ENCODE measurements at places on chromosomes 11 and 22.

DNA sequence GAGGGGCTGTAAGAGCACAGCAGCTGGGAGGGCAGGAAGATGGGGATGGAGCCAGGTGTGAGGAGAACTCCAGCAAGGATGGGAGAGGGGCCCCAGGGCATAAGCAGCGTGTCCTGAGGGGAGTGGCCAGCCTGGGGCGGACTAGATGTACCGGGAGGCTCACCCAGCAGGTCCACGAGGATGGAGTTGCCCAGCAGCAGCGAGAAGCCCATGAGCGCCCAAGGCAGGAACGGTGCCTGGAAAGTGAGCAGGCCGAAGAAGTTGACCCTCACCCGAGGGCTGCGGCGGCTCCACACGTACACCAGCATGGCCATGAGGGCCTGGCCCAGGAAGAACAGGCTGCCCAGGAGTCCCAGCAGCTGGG lies 1.3 kb downstream of the DERL3 start:
- DNase-seq, result no peak

- no peak for DNase-seq
Observed at GRCh38 chr22:48739348-48740085, 1088.2 kb downstream of the BRD1 start.

- no peak for DNase-seq
Observed at GRCh38 chr11:17508306-17508705, 31.7 kb upstream of the ABCC8 start.

- DNase-seq, result no peak
Observed at GRCh38 chr11:30552839-30553238, 33.3 kb downstream of the MPPED2 start.

GRCh38 chr22:23467721-23468294 lies 112.3 kb downstream of the IGLL1 start:
- no peak for DNase-seq

GRCh38 chr11:13104619-13105236 lies 95.6 kb downstream of the RASSF10 start:
- no peak for DNase-seq

GRCh38 chr11:117232911-117233409 lies 489 bp downstream of the RNF214 start:
- DNase-seq, result no peak

GRCh38 chr11:1350086-1350725 lies 39.5 kb upstream of the BRSK2 start:
- DNase-seq, result no peak

DNA sequence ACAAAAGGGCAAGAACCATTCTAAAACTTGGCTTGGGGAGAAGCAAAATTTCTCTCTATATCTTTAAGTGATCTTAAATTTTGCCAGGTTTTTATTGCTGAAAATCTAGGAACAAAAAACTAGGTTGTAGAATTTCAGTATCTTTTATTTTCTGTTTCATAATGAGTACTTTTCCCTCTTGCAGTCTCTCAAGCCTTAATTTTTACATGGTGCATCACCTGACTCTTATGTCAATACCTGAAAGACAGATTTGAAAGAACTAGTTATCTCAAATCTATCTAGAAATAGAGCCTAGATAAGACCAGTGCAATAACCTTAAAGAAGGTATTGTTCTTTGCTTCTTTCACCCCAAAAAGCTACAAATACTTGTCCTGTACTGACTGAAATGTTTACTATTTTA lies 122.1 kb downstream of the TRIM44 start:
- no peak for DNase-seq

DNA sequence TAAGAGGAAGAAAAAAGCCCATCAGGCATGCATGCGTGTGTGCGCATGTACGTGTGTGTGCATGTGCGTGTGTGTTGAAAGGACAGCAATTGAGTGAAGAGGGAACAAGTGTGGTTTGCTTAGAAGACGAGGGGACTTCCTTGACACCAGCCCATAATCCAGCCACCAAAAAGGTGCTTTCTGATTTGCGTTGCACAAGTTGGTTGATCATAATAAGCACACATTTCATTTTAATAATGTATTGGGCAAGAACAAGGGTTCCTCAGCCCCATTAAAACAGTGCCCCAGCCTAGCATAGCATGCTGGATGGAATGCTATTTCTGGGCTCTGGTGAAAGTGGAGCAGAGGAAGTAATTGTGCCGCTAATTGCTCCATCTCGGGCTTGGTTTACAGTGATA lies 493.2 kb downstream of the MIAT start:
- no peak for DNase-seq

GRCh38 chr22:41091132-41092022 lies 1.0 kb upstream of the EP300 start:
- peak; percentile 95 for DNase-seq

GRCh38 chr11:68137833-68138232 lies 16.6 kb upstream of the CHKA start:
- no peak for DNase-seq

GRCh38 chr11:83823461-83824025 lies 537.4 kb upstream of the CCDC90B start:
- no peak for DNase-seq

DNA sequence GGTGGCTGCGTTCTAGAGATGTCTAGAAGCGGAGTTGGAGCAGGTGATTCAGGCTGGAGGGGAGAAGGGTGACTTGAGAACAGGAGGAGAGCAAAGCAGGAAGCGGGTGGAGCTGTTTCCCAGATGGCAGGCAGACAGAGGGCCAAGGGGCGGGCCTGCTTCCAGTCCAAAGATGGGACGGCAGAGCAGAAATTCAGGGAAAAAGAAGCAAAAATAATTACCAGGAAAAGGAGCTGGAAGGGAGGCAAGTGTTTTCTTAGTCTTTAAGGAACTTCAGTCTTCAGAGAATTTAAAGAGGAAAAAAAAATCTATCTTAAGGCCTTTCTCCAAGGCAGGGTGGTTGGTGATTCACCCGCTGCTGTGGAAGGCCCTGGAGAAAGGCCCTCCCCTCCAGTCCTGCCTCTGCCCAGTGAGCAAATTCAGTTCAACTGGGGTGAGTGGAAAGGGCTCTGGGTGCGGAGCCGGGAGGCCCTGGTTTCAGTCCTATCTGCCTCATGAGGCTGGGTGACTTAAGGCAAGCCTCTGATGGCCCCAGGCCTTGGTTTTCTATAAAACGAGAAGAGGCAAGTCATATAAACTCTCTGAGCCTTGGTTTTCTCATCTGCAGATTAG lies 4.5 kb upstream of the CREB3L1 start:
- no peak for DNase-seq

DNA sequence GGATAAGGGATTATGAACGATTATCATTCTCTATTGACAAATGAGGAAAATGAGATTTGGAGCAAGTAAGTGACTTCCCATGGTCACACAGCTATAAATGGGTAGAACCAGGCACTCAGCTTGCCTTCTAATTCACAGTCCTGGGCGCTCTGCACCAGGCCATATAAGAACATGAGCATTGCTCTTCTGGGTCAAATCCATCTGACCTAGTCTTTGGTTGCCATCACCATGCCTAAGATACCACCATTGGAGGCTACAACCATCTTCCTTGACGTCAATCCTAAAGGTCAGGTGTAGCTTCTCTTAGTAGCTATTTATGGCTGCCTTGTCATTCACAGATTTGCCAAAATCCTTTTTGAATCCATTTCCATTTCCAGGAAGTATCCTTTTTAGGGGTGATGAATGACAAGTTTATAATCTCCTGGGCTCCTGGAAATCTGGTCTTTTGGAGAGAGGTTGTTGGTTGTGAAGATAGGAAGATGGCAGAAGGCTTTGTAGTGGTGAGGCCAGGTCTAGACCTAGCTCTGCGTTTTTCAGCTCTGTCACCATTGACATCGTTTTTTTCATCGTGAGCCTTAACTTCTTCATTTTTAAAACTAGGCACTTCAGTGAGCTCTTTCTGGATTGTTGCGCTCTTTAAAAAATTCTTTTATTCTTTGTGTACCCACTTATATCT lies 11.1 kb downstream of the ZBTB16 start:
- DNase-seq, result no peak

DNA sequence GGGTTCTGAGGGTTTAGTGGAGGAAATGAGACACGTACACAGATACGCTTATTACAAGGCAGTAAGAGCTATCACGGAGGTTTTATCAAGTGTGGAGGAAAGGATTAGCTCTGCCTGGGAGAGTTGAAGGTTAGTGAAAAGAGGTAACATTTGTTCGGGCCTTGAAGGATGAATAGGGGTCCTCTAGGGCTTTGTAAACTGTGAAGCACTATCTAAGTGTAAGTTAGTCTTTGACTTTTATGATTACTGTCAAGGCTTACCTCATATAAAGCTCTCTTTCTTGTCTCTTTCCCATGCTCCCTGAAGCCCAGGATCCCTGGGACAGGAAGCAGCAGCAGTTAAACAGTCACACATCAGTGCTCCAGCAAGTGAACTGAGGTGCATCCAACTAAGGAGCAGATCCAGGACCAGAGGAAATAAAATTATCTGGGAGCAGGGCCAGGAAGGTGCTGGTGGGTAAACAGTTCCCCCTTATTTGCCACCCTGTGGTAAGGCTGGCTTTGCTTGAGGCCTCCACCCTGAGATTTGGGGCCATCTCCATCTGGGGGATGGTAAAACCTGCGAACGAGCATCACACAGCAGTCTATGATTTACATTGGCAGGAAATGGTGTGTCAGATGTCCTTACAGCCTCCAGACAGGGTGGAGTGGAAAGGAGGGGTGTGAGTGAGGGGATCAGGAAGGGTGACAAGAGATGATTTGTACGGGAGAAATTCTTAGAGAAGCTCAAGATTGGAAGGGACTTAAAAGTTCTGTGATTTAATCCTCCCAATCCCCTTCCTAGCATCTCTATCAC lies 27.2 kb downstream of the GVQW3 start:
- DNase-seq, result no peak

GRCh38 chr11:95212609-95213008 lies 18.4 kb downstream of the SESN3 start:
- no peak for DNase-seq

GRCh38 chr11:116826751-116827431 lies 2.8 kb upstream of the APOC3 start:
- DNase-seq, result no peak

- DNase-seq, result no peak
Observed at GRCh38 chr22:20663137-20663828, 110.6 kb upstream of the SERPIND1 start.

DNA sequence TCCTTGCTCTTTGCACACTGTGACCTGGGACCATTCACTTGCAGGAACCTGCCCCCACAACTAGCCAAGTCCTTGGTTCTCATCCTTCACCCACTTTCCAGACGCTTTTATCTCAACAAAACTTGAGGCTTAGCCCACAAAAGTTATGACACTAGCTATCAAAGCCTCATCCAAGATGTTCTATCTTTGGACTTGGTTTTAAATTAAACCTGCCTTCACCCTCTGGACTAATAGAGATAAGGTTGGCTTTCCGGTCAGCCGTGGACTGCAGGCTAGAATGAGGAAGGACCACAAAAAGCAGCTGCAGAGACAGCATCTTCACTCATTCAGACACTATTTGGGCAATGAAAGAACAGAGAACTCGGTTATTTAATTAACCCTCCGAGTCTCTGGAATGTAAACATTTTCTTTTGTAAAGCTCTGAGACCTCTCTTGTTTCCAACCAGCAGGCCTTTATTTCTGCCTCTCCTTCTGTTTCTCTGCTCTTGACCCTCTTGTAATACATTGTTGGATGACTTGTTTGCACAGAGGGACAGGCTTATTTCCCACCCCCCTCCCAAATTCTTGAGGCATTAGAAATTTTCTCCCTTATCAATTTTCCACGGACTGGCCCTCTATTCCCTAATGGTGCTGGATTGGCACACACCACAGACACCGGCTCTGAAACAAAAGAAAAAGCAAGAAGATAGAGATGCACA lies 41.4 kb downstream of the ARL14EP start:
- DNase-seq, result no peak

DNA sequence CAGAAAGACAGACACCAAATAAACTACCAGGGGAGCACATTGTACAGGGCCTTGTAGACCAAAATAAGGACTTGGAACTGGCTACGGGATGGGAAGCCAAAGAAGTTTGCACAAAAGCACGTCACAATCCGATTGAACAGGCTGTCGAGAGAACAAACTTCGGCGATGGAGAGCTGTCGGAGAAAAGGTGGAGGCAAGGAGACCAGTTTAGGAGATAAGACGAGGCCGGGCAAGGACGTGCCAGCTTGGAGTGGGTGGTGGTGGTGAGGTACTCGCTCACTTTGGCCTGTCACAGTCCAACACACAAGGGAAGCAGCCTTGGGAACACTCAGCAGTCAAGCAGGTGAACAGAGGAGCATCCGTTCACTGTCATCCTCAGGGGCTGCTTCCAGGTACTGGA lies 19.0 kb downstream of the APOL5 start:
- no peak for DNase-seq

DNA sequence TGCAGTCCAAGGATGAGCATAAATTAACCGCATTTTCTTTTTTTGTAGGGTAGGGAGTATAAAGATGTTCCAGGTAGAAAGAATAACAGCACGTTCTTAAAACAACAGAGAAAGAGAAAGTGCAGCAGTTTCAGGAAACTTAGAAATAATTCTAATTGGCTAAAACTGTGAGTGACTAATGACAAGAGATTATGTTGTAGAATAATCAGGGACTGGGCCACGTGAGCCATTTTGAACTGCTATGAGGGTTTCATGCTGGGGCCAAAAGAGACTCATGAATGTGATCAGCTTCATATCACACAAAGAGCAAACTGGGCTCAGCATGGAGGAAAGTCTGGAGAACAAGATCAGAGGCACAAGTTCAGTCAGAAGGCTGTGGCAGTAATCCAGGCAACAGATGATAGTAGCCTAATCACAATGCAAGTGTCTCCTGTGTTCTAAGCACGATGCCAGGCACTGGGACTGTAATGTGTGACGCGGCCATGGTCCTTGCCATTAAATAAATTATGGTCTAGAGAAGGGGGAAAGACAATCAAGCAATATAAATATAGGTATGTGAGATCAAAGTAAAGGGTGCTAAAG lies 17.9 kb downstream of the CWF19L2 start:
- no peak for DNase-seq

DNA sequence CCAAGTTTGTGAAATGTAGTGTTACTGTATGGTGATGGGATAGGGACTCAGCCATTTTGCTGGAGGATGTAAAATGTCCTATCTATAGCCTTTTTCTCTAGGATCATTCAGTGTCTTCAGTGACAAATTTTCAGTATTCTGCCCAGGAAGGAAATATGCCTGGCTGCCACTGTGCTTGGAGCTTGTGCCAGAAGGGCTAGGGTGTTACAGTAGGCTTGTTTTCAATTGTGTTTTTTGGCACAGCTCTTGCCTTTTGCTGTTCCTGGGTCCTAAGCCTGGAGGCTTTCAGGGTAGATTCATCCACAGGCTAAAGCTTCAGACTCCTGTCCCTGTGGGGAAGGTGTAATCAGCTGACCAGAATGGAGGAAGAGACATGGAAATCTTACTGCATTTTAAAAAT lies 22.0 kb upstream of the PHOX2A start:
- DNase-seq, result no peak

DNA sequence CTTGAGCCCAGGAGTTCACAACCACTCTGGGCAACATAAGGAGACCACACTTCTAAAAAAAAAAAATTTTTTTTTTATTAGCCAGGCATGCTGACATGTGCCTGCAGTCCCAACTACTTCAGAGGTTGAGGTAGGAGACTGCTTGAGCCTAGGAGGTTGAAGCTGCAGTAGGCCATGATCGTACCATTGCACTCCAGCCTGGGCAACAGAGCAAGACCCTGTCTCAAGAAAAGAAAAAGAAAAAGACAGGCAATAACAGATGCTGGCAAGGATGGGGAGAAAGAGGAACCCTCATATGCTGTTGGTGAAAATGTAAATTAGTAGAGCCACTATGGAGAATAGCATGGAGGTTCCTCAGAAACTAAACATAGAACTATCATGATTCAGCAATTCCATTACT lies 64.8 kb downstream of the PAK1 start:
- no peak for DNase-seq

- no peak for DNase-seq
Observed at GRCh38 chr11:85740481-85741400, 54.7 kb upstream of the CCDC89 start.

GRCh38 chr11:19552656-19553260 lies 159.9 kb upstream of the NAV2 start:
- DNase-seq, result no peak
